ENCODE measurements at places on chromosomes 1 and 21. TPM values are rescaled to one million over a fixed set of nuclear protein-coding genes. Genes with fewer than 3 reads are reported as not detected.

DNA sequence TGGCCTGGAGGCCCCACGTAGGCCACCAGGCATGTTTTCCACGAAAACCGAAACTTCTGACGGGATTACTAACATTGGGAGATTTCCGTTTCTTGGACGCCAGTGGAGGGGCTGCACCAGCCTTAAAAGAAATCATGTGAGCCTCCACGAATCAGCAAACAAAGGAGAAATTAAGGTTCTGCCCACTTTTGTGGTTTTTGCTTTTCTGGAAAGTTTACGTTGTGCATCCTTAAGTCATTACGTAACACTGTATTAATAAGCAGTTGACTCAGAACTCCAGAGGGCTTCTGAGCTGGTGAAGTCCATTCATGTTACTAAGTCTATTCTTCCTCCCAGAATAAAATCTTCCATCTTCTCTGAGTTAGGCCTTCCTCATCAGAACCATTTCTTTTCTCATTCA, 168.5 kb downstream of the PSMG1 start:
- DNase-seq, result no peak

GRCh38 chr1:40315795-40316594, 1.1 kb downstream of the COL9A2 start:
- DNase-seq, result peak; percentile 49

- no peak for DNase-seq
Measured at GRCh38 chr1:8002921-8003320, 23.2 kb downstream of the ERRFI1 start.

- no peak for DNase-seq
Measured at GRCh38 chr1:68453060-68453670, 3.4 kb upstream of the RPE65 start.

DNA sequence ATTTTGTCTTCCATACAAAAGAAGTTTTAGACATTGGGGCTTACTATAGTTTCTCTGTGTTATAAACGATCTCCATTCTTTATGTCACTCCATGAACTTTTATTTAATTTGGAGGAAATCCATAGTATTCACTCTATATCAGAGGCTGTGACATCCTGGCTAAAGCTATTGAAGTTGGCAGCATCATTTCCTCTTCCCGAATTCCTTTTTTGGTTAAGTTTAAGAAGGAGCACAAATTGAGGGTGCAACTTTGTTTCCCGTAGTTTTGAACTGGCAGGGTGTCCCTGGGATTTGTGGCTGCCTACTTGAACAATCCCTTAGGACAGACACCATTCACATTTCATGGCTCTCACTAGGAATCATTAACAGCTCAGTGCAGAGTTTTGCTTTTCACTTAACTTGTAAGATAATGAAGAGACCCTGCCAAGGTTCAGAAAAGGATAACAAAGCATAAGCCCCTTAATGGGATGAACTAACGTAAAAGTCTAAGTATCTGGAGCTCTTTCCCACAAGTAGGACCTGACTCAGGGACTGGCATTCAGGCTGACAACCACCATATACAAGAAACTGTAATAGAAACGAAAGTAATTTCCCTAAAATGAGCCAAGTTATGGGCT, 13.9 kb downstream of the S1PR1 start:
- DNase-seq, result no peak

GRCh38 chr21:45378258-45378966, 26.6 kb upstream of the COL18A1 start:
- DNase-seq, result no peak

DNA sequence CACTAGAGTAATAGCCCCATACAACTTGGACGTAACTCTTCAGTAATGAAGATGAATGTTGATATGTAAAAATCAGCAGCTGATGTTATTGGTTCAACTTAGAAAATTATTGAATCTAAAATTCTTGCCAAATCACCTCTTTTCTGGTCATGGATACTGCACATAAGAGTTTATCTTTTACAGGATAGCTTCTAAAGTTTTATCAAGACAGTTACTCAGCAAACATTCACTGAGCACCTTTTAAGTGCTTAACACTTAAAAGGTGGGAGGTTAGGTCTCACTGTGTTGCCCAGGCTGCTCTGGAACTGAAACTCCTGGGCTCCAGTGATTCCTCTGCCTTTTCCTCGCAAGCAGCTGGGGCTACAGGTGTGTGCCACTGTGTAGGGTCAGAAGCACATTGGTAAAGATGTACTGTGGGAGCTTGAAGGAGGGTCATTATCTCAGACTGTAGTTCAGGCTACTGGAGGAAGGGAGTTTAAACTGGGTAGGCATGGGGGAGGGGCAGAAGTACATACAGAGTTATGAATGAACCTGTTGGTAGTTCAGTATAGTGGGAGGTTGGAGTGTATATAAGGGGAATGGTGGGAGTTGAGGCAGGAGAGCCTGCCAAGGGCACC, 2.0 kb downstream of the MPZL1 start:
- no peak for DNase-seq

- DNase-seq, result no peak
Measured at GRCh38 chr1:19648239-19648638, 4.1 kb downstream of the NBL1 start.

DNA sequence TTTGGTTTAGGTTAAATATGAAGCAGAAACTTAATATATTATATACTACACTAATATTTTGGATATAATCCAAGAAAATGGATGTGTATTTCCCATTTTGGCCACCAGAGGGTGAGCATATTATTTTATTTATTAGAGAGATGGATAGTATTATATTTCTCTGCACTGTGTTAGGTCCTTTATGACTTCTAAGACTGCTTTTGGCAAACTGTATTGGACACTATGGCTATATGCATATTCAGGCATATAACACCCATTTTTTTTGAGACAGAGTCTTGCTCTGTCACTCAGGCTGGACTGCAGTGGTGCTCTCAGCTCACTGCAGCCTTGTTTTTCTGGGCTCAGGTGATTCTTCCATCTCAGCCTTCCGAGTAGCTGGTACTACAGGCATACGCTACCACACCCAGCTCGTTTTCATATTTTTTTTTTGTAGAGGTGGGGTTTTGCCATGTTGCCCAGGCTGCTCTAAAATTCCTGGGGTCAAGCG, 17.8 kb upstream of the PGM1 start:
- peak; percentile 21 for DNase-seq

DNA sequence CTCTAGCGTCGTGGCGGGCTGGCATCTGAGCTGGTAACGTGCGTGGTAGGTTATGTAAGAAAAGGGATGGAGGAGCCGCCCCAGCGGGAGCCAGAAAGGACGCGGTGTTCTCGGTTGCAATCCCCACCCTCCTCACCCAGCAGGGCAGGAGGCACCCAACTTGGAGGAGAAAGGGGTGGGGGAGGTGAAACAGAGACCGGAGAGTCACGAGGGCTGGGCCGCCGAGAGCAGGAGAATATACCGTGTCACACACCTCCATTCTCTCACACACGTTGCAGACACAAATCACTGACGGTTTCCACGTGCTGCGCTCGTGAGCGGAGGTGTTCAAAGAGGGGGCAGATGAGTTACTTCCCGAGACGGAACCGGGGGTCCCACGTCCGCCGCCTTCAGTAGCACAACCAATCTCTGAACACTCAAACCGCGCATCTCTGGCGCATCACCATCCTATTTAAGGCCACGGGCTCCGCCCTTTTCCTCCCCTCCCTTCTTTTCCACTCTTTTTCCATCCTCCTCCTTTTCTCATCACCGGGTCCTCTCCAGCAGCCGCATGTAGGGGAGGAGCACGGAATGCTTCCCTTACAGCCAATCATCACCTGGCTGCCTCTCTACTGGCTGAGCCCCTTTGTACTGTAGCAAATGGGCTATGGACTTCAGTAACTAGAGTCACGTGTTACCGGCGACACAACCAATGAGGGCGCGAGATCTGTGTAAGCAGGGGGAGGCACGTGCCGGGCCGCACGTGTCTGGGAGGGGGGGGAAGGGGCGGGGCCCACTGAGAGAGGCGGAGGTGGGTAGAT, at the start of gene CIART:
Gene CIART (plus strand): TSS at position 797 of the 800 bp plus-strand sequence. CDS start 714 bp downstream, outside the sequence.
- DNase-seq, result peak; percentile 95

GRCh38 chr1:34742667-34743270, 12.1 kb upstream of the GJB5 start:
- peak; percentile 61 for DNase-seq

DNA sequence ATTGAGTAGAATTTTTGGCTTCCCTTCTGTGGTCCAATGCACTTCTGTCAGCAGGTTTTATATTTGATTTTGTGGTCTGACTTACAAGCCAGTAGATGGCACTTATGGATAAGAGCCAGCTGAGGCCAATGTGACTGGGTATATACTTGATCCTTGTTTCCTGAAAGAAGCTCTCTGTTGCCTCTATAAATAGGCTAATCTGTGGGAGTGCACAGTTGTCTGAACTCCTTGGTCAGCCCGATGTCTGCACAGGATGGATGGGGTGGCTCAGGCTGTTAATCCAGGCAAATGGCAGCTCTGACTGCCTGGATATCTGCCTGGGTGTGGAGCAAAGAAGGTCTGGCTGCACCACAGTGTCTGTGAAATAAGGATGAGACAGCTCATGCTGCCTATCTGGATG, 1183.7 kb upstream of the PRMT6 start:
- no peak for DNase-seq

DNA sequence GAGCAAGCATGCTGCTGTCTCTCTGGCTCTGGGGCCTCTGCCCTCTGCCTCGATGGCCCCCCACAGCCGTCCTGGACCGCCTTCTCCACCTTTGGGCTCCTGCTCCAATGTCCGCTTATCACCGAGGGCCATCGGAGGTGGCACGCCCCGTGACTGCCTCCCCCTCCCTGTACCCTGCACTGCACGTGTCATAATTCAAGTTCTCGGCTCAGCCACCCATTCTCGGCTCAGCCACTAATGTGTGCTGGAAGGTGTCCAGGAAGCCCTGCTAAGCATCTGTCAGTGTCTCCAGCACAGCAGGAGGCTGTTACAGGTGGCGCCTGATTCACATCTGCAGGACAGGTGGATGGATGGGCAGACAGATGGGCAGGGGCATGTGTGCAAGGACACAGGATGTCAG, 45.5 kb downstream of the TP73 start:
- no peak for DNase-seq

DNA sequence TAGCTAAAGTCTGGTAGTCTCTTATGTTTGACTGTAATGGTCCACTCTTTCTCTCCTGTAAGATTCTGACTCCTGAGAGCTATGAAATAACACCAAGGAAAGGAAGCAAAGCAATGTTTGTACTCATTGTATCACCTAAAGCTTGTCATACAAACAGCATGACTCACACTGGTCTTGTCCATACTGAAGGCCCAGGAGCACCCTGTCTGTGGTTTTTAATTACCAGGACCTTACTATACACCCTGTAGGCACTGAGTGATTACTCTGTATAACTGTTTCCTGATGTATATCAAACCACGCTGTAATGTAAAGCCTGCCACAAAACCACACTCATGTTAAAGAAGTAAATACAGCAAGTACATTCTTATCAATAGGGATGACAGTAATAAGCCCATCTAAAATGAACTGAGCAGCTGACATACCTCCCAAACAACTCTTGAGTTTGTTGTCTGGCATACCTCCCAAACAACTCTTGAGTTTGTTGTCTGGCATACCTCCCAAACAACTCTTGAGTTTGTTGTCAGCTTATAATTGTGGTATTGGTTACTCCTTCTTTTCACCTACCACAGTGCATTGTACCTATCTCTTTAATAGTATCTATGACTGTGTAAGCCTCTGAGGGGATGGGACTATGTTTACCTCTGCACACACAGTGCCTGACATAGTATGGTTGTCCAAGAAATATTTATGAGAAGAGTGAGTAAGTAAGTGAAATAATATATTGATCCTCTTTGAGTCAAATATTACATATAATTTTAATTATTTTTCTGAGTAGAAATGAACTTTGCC, 11.6 kb upstream of the TNFSF18 start:
- DNase-seq, result no peak

- no peak for DNase-seq
Measured at GRCh38 chr1:155052439-155053395, 1.6 kb downstream of the ADAM15 start.

GRCh38 chr1:67759692-67760029, 73.6 kb downstream of the GNG12 start:
- DNase-seq, result no peak

GRCh38 chr1:234617986-234618736, 8.2 kb upstream of the IRF2BP2 start:
- no peak for DNase-seq

GRCh38 chr1:102102276-102102780, 105.6 kb upstream of the OLFM3 start:
- no peak for DNase-seq

DNA sequence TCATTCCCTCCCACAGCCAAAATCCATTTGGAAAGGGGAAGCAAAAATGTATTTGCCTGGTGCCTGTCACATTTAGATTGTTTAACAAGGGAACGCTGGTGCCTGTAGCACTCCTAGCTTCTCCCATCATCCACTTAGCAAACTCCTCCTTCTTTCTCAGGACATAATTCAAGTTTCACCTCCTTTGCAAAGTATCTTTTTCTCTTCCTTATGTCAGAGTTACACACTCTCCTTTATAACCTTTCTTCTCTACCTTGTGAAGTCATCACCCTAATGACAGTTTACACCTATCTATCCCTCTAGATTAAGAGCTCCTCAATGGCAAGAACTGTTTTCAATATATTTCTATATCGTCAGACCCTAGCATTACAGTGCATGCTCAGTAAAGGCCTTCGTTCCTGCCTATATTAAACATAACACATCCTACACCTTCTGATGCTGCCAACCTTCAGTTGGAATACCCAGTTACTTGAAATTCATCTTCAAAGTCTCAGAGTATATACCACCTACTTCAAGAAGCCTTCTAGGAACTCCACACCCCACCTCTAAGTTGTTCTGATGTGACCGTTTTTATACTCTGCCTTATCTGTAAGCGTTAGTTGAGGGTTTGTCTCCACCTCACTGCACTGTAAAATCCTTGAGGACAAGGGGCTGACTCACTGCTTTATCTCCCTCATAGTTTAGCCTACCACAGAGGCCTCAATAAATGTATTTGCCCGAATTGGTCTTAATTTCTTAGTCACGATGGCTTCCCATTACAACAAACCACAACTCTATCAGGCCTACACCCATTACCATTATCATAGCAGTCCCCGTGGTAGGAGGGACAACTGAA, 1.0 kb upstream of the EPS15 start:
- no peak for DNase-seq

DNA sequence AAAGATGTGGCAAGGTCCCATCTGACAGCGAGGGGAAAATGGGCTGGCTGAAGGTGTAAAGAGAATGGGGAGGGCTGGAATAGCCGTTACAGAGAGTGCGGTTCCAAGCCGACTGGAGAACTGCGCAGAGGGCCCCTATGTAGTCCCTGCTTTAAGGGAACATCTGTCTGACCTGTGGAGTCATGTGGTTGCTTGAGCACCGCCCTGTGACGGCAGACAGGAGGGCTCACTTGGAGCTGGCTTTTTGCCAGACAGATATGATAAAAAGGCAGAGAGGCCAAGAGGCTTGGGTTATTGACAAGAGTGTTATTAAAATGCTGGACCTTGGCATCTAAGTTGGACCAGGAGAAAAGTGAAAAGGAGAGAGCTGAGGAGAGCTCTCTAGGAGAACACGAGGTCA, 5.9 kb upstream of the PTPRF start:
- DNase-seq, result no peak

LRRN2 gene
- polyA plus RNA-seq, result 11.5 TPM

CYP4A22 gene
- 8.2 TPM for polyA plus RNA-seq

INKA2 gene
- 2.2 TPM for polyA plus RNA-seq

SYT14 gene
- polyA plus RNA-seq, result 0.57 TPM

G0S2 gene
- 5.3 TPM for polyA plus RNA-seq

PTPN14 gene
- polyA plus RNA-seq, result 44.4 TPM

KCNE2 gene
- 1.8 TPM for polyA plus RNA-seq

KRTAP19-1 gene
- not detected for polyA plus RNA-seq

CDC7 gene
- 26.2 TPM for polyA plus RNA-seq

PEF1 gene
- 69.0 TPM for polyA plus RNA-seq
